ENCODE measurements at places on chromosomes 4 and X.

- DNase-seq: no peak
Measured at GRCh38 chr4:36445480-36445879, 164.1 kb downstream of the DTHD1 start.

- DNase-seq: no peak
Measured at GRCh38 chr4:182137343-182137742, 105.9 kb upstream of the TENM3 start.

DNA sequence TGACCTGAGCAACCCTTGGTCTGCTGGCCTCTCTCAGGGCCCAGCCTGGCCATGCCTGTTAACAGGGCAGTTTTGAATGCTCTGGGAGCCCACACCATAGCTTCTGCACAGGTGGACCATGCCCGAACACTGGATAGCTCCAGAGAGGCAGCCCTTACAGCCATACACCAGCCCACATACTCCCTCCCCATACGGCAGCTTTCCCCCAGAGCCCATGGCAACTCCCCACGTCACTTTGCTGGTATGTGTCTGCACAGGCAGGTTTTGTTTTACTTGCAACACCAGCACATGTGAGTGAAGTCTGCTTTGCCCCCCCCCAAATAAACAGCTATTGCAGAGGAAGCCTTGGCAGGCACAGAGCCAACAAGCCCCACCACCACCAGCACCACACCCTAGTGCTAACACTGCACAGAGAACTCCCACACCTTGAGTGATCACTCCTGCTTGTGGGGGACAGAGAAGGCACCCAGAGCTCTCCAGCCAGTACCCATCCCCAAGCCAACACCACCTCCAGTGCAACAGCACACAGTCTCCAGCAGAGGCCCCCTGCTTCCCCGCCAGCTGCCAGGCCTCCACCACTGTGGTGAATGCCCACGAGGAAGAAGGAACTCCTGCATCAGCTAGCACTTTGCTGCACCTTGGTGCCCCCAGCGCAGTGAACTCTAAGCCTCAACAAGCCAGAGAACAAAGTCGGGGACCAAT, 87.3 kb downstream of the STPG2 start:
- DNase-seq: no peak

GRCh38 chr4:61896634-61897033, 696.5 kb downstream of the ADGRL3 start:
- no peak for DNase-seq

GRCh38 chrX:19655032-19655431, 139.7 kb upstream of the MAP3K15 start:
- no peak for DNase-seq

- DNase-seq: no peak
Measured at GRCh38 chrX:123961268-123962005, at the start of gene STAG2. Gene STAG2 (plus strand): TSS chrX:123961706. CDS start chrX:124022628, 60,922 bp downstream.

- no peak for DNase-seq
Measured at GRCh38 chrX:69179380-69179911, 14.2 kb upstream of the PJA1 start.

- DNase-seq: no peak
Measured at GRCh38 chr4:151304755-151305154, 20.6 kb downstream of the SH3D19 start.

DNA sequence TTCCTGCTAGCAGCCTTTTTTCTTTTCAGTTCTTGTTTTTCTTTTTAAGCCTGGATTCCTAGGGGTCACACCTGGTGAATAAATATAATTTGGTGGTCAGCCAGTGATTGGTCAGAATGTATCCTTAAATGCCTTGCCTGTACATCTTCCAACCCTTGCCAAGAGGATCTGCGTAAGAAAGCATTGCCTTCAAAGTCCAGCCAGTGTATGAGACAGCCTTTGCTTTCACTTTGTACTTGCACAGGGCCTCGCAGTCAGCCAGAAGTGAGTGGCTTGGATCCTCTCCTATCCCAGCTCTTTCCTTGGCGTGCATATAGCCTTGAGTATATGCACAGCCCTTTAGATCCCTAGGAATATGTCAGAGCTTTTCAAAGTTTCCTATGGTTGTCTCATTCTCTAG, 22.2 kb downstream of the KANTR start:
- no peak for DNase-seq

DNA sequence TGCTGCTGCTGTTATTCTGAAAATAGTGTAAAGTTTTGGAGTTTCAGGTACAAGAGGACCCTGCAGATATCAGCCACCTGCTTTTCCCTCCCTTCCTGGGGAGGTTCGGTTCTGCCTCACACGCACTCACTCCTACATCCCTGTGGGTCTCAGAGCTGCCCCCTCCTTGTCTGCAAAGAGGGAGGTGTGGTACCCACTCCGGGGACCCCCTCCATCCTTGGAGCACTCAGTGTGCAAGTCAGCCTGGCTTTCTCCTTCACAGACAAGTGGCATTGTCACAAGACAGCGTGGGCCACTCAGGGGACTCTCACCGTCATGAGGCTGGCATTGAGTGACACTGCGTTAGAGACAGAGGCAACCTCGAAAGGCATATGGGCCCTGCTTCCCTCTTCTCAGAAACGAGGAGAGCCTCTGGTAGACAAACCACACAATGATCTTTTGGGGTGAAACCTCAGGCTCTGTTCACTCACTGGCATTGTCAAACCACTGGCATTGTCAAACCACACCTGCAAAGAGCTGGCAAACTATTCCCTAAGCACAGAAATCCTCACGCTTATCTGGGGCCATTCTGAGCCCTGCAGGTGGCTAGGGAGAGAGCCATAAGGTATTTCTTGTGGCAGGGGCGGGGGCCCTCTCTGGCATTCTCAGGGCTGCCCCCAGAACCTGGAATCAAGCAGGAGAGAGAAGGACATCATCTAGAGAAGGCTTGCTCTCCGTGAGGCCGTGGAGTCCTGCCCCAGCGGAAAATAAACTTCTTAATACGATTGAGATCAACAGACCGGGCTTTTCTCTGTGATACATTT, 285.0 kb downstream of the SHOX start:
- peak; percentile 46 for DNase-seq

DNA sequence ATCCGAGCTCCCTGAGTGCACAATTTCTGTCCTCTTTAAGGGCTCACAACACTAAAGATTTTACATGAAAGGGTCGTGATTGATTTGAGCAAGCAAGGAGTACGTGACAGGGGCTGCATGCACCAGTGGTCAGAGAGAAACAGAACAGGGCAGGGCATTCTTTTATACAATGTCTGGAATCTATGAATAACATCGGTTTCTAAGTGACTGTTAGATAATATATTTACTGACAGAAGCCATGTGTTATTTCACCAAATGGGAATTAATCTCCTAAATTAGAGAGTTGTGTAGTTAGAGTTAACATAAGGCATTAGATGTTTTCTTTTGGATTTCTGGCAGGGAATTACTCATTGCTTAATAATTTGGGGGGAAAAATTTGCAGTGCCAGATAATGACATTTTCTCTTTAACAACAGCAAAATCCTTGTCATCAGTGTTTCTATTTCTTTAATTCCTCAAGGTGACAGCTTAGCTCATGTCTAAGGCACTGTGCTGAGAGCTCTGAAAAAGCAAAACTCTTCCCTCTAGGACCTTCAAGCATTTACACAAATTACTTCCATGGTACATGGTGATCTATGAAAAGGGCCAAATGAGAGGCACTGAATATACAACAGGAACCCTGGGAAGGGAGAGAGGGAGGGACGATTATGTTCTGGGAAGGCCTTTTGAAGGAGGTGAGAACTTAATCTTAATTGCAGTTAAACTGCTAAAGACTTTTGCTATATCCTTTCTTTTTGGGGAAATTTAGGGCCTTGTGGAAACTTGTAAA, 145.0 kb downstream of the RTL3 start:
- DNase-seq: no peak

DNA sequence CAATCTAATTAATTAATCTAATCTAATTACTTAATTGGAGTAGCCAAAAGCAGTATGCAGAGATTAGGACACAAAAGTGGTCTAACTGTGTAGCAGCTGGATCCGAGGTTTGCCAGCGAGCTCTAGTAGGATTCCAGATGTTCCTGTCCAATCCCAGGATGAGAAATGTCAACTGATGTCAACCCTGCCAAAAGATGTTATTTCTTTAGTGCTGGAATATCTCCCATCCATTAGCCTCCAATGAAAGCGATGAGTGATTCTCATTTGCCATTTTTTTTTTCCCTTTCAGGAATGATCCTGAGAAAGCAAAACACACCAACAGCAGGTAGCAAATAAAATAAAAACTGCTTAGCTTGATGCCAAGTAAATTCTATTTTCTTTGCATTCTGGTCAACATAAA, 372.9 kb downstream of the STIM2 start:
- no peak for DNase-seq

DNA sequence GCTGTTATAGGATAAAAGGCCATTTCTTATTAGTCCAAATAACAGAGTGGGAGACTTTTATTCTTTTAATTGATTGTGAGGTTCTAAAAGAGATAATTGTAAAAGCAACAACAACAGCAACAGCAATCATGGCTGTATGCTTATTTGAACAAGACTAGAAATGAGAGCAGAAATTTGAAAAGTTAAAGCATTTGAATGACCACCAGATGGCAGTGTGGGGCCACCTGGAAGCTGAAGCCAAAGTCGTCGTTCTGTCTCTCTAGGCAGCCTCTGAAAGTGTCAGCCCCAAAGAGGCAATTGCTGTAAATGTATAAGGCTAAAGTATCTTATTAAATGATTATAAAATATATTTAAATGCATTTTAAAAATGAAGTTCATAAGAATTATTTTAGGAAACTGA, 42.2 kb downstream of the SH2D1A start:
- DNase-seq: peak; percentile 49

DNA sequence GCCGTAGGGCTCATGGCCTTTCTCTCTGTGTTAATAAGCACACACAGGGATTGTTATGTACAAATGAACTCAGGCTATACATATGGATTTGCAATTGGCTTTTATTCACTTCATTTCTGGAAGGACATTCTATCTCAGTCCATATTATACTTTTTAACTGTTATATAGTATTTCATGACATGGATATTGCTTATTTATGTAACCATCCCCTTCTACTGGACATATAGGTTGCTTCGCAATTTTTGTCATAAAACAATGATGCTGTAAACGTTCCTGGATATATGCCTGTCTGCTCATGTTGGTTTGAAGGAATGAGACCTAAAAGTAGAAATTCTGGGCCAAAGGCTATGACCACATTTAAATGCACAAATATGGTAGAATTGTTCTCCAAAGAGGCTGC, 158.1 kb downstream of the BCOR start:
- no peak for DNase-seq

GRCh38 chr4:8908206-8908893, 36.7 kb upstream of the HMX1 start:
- peak; percentile 39 for DNase-seq

- no peak for DNase-seq
Measured at GRCh38 chr4:21512353-21512752, 436.2 kb downstream of the KCNIP4 start.

GRCh38 chr4:176837169-176837895, 44.6 kb upstream of the VEGFC start:
- DNase-seq: no peak

DNA sequence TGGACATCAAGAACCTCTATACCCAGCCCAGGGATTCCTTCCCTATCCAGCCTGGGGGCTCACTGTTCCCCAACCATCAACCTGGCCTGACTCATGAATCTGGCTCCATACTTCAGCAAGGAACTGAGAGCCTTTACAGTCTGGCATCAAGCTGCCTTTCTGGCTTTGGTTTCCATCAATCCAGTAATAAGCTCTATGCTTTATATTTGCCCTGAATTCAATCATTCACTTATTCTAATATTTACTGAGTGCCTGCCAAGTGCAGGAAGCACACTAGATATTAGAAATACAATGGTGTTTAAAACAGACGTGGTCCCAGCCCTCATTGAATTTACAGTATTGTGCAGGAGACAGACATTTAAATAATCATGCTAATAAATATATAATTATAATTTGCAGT, 114.8 kb upstream of the PLAC1 start:
- no peak for DNase-seq

DNA sequence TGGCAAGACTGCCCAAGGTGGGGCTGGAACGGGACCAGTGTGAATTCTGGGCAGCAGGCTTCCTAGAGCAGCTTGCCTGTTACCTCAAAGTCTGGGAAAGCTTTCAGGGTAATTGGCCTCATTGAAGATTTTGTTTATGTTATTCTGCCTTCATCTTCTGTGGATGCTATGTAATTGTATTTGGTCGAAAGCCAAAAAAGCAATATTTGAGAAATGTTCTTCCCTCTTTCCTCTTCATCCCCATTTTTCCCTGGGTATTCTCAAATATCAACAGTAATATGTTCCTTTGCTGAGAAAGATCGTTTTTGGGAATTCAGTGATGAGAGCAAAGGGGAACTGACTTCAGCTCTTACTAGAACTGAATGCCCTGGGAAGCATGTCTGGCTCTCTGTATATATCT, 12.9 kb downstream of the TMEM131L start:
- no peak for DNase-seq

- no peak for DNase-seq
Measured at GRCh38 chr4:100510551-100510950, 7.3 kb downstream of the EMCN start.

GRCh38 chr4:8285976-8286718, 16.6 kb downstream of the HTRA3 start:
- DNase-seq: no peak

GRCh38 chr4:79163981-79164490, 161.8 kb downstream of the NAA11 start:
- DNase-seq: no peak

DNA sequence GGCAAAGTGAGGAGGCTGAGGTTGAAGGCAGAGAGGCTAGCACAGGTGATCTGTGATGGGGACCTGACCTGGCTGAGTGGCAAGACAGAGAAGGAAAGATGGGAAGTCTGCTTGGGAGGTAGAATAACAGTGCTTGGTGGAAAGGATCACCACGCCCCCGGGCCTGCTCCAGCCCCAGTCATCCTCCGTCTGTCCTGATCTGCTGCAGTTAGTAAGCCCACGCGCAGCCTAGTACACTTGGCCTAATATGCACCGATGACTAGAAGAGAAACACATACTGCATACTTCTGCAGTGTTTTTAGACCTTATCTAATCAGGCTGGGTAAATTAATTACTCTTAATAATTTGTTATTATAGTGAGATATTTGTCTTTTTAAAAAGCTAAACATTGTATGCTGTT, 103.7 kb upstream of the KLF3 start:
- DNase-seq: no peak

GRCh38 chr4:105569057-105569865, 16.8 kb downstream of the ARHGEF38 start:
- DNase-seq: no peak

GRCh38 chr4:56271131-56271530, 116.2 kb downstream of the AASDH start:
- DNase-seq: no peak

- no peak for DNase-seq
Measured at GRCh38 chrX:41382714-41383645, 49.0 kb downstream of the DDX3X start.

- no peak for DNase-seq
Measured at GRCh38 chr4:143199503-143199902, 14.8 kb downstream of the USP38 start.

DNA sequence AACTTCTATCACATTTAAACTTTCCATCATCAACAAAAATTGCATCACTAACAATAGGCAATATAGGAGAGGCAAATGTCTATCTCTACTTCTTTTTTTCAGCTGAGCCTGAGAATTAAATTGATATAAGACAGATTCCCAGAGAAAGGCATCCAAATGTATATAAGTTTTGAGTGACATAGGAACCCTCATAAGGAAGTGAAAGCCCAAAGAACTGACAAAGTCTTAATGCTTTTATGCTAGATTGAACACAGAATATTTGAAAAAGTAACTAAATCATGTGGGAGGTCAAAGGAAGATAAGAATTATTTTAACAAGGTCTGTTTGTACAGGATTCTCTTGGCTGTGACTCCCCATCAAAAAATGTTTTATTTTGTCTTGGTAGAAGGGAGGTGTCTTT, 714.9 kb downstream of the GRXCR1 start:
- DNase-seq: no peak
